ENCODE measurements at places on chromosomes 3 and 15.

DNA sequence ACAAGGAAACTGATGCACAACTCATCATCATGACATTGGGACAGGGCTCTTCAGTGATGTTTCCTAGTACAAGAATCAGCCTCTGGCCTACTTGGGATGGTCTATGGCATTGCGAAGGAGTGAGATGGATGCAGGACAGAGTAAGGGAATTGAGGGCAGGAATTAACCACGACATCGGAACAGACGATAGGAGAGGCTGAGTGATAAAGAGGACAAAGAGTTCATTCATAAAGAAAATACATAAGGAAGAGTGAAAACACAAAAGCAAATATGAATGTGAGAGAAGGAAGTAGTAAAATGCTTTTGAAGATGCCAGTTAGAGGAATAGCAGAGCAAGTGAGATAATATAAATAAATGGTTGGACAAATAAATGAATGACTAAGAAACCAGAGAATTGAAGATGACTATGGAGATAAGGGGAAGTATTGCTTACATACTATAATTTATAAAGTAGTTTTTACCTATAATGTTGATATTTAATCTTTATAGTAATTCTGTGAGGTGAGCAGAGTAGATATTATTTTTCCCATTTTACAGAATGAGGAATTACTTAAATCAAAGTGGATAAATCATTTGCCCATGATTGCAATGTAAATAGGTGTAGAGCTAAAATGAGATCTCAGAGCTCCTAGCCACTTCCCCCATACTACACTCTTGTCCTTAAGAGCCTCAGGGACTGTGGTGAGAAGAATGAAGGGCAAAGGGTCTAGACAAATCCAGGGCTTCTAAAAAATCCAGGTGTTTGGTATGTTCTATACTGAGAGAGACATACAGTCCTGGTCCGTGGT, 203.3 kb downstream of the DTWD1 start:
- no peak for DNase-seq

GRCh38 chr15:87047203-87047965, 967.7 kb downstream of the AGBL1 start:
- no peak for DNase-seq

- no peak for DNase-seq
These were observed 13.6 kb downstream of the EXOG start for GRCh38 chr3:38509732-38510131.

DNA sequence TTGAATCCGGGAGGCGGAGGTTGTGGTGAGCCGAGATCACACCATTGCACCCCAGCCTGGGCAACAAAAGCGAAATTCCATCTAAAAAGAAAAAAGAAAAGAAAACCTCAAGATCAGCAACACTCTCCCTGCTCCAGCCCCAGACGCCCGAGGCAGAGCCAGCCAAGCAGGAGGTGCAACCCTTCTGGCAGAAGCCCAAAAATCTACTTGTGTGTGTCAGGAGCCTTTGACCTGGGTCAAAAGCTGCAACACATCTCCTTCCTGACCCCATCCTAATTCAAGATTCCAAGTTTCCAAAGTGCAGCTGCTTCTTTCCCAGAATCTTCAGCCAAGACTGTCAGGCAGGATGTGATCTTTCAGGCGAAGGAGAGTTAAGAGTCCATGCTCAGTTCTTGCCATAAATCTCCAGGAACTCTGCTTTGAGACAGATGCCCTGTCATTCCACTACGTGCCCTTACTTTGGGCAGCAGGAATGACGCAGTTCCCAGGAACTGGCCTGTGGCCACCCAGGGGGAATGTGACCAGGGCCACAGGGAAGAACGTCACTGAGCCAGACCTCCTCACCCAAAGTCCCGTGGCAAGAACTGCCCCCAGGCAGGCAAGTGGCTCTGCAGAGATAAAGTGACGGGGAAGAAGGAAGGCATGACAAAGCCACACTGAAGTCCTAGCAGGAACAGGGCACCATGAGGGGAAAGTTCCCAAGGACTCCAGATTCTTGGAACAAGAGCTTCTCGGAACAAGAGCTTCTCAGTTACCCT, 39.4 kb downstream of the SH3BP5 start:
- no peak for DNase-seq

GRCh38 chr15:88805031-88805780, 2.0 kb downstream of the ACAN start:
- DNase-seq: no peak

DNA sequence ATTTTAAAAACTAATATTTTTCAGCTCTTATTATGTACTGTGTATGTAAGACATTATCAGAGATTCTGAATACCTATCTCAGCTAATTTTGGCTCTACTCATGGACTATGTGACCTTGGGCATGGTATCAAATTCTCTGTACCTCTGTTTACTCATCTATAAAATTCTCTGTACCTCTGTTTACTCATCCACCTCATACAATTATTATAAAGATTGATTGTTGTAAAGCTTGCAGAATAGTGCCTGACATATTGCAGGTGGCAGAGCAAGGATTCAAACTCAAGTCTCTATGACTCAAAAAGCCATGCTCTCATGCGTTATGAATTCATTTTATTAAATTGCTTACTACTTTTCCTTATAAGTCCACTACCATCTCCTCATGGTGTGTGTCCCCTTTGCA, 151.9 kb upstream of the ARL6 start:
- no peak for DNase-seq

DNA sequence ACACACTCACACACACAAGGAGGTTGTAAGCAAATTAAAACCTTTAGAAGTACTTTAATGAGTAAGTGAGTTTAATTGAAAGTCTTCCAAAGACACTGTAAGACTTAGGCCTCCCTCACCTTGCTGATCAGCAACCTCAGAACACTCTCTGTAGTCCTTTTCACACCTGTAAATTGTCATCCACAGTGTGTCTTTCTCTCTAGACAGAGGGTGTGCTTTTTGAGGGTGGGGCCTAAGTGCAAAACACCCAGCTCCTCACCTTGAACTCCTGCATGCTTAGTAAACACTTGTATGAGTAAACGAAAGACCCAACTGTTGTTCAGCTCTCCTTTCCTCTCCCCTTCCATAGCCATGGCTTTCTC, 183.2 kb upstream of the IL12A start:
- no peak for DNase-seq

DNA sequence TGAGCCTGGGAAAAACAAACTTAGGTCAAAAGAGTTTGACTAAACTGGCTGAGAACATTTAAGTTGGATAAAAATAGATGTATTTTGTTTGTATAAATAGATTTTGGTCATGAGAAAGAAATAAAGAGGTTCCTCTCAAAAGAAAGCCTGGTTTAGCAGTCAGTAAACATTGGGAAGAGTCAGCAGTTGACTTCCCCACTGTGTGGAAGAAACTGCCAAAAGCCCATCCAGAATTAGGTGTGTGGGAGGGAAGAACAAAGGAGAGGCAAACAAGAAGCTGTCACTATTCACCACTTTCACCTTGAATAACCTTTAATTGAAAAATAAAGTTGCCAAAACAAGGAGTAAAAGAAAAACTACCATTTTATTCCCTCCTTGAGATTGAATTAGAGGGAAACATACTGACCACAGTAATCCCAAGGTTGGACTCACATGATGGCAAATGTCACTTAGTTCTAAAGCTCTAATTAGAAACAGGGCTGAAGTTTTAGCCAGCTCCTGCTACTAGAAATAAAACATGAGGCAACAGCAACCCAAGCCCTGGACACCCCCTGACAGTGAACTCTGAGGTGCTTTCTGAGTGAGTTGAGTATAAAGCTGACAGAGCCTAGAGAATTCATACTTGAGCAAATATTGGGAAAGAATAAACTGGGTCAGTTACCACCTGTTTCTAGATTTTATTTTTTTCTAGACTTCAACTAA, 139.3 kb downstream of the SERPINI1 start:
- DNase-seq: no peak

DNA sequence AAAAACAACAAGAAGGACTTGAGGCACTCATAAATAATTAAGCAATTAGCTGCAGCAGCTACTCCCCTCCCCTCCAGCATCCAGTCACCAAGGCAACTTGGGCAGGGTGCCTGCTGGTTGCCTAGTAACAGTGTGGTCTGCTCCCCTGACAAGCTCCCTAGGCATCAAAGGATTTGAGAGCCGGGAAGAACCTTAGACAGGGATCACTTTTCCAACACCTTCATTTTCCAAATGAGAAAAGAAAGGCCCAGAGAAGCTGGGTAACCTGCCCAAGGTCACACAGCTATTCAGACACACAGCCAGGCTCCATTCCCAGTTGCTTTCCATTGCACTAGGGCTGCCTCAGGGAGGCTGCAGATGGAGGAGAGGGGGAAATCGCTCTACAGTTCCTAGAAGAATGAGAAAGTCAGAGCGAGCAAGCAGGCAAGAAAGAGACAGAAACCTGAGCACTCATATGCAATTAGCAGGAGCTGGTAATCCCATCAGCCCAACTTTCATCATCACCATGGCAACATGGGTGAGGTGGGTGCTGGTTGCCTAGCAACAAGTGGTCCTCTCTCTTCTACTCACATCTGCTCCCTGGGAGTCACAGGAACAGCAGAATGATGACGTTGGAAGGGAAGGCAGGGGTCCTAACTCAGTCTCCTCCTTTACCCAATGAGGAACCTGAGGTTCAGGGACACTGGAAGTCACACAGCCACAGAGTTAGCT, 3.6 kb upstream of the EIF4E3 start:
- DNase-seq: no peak

DNA sequence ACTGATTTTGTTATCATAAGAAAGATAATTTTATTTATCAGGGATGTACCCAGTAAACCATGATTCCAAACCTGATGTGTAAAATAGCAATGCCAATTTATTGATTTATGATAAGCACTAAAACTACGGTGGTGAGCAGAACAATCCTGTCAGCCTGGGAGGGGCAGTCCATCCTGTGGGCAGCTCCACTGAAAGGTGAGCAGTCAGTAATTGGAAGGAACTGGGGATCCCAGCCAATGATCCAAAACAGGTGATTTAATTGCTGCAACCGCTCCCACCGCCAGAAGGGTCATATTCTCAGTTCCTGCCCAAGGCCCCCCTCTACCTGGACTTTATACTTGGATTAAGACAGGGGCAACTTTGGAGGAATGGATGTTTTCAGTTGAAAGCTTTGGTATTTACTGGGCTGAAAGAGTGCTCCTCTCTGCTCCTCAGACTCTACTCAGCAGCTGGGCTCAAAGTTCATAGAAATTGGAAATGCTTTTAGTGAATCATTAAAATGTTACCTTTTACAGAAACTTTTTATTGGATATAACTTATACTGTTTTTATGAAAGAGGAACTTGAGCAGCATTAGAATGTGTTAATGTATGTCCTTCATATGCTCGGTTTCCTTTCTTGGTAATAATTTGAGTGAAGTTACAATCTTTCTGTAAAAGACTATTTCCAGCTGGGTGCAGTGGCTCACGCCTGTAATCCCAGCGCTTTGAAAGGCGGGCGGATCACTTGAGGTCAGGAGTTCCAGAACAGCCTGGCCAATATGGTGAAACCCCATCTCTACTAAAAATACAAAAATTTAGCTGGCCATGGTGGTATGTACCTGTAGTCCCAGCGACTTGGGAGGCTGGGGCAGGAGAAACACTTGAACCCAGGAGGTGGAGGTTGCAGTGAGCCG, 198.6 kb upstream of the IL12A start:
- DNase-seq: no peak

DNA sequence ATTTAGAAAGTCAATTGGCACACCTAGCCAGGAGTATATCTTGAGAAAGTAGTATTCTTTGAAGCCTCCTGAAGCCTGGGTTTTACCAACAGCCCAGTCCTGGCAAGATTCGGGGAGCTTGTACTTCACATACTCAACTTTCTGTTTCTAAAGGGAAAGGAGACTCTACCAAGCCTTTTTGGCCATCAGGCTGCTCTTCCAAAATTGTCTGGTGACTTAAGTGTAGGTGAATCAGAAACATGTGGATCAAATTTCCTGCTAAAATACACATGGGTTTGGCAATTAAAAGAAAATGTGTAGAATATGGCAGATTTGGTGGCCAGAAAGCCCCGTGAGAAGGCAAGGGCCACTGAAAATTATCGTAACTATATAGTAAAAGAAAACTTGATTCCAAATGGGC, 15.9 kb upstream of the GREM1 start:
- DNase-seq: no peak

GRCh38 chr3:72018343-72018984, 233.5 kb upstream of the PROK2 start:
- DNase-seq: no peak

Measured in C1 segment of cervical spinal cord (tissue), 14 donors.